ENCODE measurements at places on chromosomes 16 and 17. TPM values are rescaled to one million over a fixed set of nuclear protein-coding genes. Genes with fewer than 3 reads are reported as not detected.

GRCh38 chr17:50469208-50469605 lies 527 bp upstream of the CHAD start:
- H3K4me3 ChIP-seq: no peak overlapping the region
- H3K4me1 ChIP-seq: peaks cover 29% of the 10 kb centered on the region
- peaks cover 20% of the 10 kb centered on the region for H3K27me3 ChIP-seq
- DNase-seq: no peak
- H3K27ac ChIP-seq: no peak overlapping the region
- H3K36me3 ChIP-seq: no peaks in the 10 kb centered on the region

GRCh38 chr16:27805828-27806351 lies 255.9 kb downstream of the KATNIP start:
- no peaks in the 10 kb centered on the region for H3K36me3 ChIP-seq
- H3K4me1 ChIP-seq: peaks cover 7% of the 10 kb centered on the region
- H3K27me3 ChIP-seq: peaks cover 10% of the 10 kb centered on the region
- no peak overlapping the region for H3K4me3 ChIP-seq
- no peak for DNase-seq
- H3K27ac ChIP-seq: no peak overlapping the region

GRCh38 chr17:6052926-6053325 lies 17.3 kb upstream of the WSCD1 start:
- no peaks in the 10 kb centered on the region for H3K36me3 ChIP-seq
- H3K27ac ChIP-seq: no peak overlapping the region
- H3K27me3 ChIP-seq: peaks cover 7% of the 10 kb centered on the region

- peak overlapping the region; percentile 53 for H3K27ac ChIP-seq
- peak overlapping the region; percentile 58 for H3K4me3 ChIP-seq
- peak; percentile 75 for DNase-seq
These were observed 54.6 kb downstream of the USP10 start for GRCh38 chr16:84754353-84754856.

- peaks cover 23% of the 10 kb centered on the region for H3K36me3 ChIP-seq
- no peak overlapping the region for H3K4me3 ChIP-seq
- peaks cover 3% of the 10 kb centered on the region for H3K4me1 ChIP-seq
- no peak overlapping the region for H3K27ac ChIP-seq
- no peaks in the 10 kb centered on the region for H3K27me3 ChIP-seq
These were observed 105.5 kb downstream of the SPAG9 start for GRCh38 chr17:51015145-51015558.

DNA sequence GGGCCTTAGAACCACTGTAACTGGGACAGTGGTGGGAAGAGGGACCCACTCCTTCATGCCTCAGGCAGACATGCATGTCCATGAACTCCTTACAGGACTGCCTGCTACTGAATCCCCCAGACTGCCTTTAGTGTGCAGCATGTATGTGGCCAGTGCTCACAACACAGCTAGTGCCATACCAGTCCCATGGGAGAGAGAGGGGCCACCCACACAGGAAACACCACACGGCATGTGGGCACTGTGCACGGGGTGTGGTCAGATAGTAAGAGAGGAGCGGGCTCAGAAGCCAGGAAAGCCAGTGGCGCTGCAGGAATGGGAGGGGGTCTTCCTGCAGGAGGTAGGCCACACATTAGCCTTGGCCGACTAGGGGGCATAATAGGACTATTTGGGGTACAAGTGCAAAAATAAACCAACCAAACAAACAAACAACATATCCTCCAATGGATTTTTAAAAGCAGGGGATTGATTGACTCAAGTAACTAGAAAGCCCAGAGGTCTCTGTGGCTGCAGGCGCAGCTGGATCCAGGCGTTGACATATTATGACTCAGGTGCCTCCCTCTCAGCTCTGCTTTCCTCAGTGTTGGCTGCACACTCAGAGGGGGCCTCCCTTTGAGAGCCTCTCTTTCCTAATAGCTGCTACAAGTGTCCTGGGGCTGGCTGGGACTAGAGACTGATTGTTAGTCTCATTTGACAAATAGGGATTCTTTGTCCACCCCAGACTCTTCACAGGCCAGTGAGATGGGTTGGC lies 104.4 kb downstream of the AMFR start:
- DNase-seq: no peak
- H3K4me1 ChIP-seq: peaks cover 5% of the 10 kb centered on the region
- no peak overlapping the region for H3K4me3 ChIP-seq
- no peak overlapping the region for H3K27ac ChIP-seq
- no peaks in the 10 kb centered on the region for H3K36me3 ChIP-seq
- peaks cover 5% of the 10 kb centered on the region for H3K27me3 ChIP-seq

- peaks cover 73% of the 10 kb centered on the region for H3K4me1 ChIP-seq
- H3K27ac ChIP-seq: peak overlapping the region; percentile 90
- peaks cover 46% of the 10 kb centered on the region for H3K36me3 ChIP-seq
- no peak for DNase-seq
- H3K27me3 ChIP-seq: no peaks in the 10 kb centered on the region
These were observed 4.1 kb downstream of the SYNGR2 start for GRCh38 chr17:78172249-78173051.

DNA sequence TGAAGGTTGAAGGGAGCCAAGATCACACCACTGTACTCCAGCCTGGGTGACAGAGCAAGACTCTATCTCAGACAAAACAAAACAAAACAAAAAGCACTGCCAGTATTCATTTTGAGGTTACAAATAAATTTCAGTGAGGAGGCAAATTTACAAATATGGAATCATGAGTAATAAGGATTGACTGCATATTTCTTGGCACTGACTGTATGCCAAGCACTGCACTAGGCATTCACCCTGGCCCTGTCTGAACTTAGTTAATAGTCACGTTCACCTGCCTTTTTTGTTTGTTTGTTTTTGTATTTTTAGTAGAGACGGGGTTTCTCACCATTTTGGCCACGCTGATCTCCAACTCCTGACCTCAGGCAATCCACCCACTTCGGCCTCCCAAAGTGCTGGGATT lies 5.1 kb downstream of the LDAF1 start:
- no peak overlapping the region for H3K27ac ChIP-seq
- no peaks in the 10 kb centered on the region for H3K27me3 ChIP-seq
- H3K4me1 ChIP-seq: peaks cover 17% of the 10 kb centered on the region
- H3K36me3 ChIP-seq: peaks cover 25% of the 10 kb centered on the region

GRCh38 chr17:72600934-72601333 lies 480.1 kb downstream of the SOX9 start:
- peaks cover 32% of the 10 kb centered on the region for H3K27me3 ChIP-seq
- H3K4me1 ChIP-seq: peaks cover 14% of the 10 kb centered on the region
- peaks cover 4% of the 10 kb centered on the region for H3K36me3 ChIP-seq
- H3K27ac ChIP-seq: no peak overlapping the region
- DNase-seq: no peak
- H3K4me3 ChIP-seq: no peak overlapping the region

- no peak overlapping the region for H3K4me3 ChIP-seq
- H3K27me3 ChIP-seq: no peaks in the 10 kb centered on the region
- H3K36me3 ChIP-seq: peaks cover 3% of the 10 kb centered on the region
- H3K27ac ChIP-seq: no peak overlapping the region
These were observed 87.7 kb downstream of the CDYL2 start for GRCh38 chr16:80716564-80717139.

DNA sequence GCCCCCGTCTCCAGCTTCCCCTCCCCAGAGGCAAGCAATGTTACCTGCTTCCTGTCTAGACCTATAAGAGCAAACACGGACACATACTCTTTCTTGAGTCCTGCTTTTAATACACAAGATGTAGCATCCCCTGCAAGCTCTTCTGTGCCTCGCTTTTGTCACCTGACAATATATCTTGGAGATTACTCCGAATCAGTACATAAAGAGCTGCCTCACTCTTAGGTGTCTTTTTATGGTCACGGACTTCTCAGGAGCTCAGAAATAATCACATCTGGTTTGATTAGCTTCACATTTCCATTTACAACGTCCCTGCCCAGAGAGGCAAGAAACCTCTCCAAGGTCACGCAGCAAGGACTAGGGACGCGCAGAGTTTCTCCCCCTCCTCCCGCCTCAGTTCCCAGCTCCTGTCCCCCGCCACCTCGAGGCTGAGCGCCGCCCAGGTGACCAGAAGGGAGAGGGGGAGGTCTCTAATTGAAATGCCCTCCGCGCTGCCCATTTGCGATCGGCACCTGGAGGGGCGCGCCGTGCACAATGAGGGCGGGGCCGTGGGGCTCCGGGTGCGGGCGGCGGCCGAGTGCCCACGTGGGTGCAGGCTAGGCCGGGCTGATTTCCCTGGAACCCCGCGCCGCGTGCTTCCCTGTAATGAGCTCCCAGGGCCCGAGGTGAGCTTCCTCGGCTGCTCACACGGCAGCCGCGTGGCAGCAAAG lies 13.8 kb upstream of the SEZ6 start:
- no peaks in the 10 kb centered on the region for H3K4me1 ChIP-seq
- peaks cover 59% of the 10 kb centered on the region for H3K27me3 ChIP-seq
- no peak overlapping the region for H3K27ac ChIP-seq
- DNase-seq: no peak
- H3K4me3 ChIP-seq: no peak overlapping the region

- no peaks in the 10 kb centered on the region for H3K27me3 ChIP-seq
- no peak for DNase-seq
- H3K4me3 ChIP-seq: no peak overlapping the region
- H3K36me3 ChIP-seq: no peaks in the 10 kb centered on the region
- no peaks in the 10 kb centered on the region for H3K4me1 ChIP-seq
- no peak overlapping the region for H3K27ac ChIP-seq
These were observed 1050.7 kb upstream of the RBFOX1 start for GRCh38 chr16:6281994-6282393.

DNA sequence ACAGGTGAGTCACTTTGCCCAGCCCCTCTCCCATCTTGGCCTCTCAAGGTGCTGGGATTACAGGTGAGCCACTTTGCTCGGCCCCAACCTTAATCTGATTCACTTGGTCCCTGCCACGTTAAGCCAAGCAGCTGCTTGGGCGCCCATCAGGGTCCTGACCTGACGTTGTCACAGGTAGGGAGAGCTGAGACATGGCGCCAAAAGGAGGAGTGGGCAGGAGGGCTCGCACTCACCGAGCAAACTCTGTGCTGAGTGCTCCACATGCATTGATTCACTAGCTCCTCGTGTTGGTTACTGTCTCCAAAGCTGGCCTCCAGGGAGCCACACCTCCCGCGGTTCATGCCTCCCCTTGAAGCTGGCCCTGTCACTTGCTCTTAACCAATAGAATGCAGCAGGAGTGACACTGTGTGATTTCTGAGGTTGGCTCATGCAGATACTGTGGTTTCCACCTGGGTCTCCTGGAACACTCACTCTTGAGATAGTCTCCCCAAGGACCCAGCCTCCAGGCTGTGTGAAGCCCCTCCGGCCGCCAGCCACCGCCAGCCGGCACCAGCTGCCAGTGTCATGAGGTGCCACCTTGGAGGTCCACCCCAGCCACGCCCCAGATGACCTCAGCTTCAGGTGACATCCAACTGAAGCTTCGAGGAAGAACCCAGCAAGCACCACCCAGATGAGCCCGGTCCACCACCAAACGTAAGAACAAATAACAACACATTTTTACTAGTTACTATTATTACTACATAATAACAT lies 223.0 kb downstream of the GSG1L start:
- H3K27me3 ChIP-seq: peaks cover 11% of the 10 kb centered on the region
- H3K4me1 ChIP-seq: no peaks in the 10 kb centered on the region
- no peak overlapping the region for H3K4me3 ChIP-seq
- no peak for DNase-seq
- no peak overlapping the region for H3K27ac ChIP-seq
- no peaks in the 10 kb centered on the region for H3K36me3 ChIP-seq

GRCh38 chr17:623121-623520 lies 91.5 kb downstream of the VPS53 start:
- no peak for DNase-seq
- no peaks in the 10 kb centered on the region for H3K4me1 ChIP-seq
- H3K36me3 ChIP-seq: peaks cover 51% of the 10 kb centered on the region
- no peak overlapping the region for H3K4me3 ChIP-seq

GRCh38 chr17:66507103-66507923 lies 204.9 kb downstream of the PRKCA start:
- H3K27ac ChIP-seq: peak overlapping the region; percentile 93
- no peaks in the 10 kb centered on the region for H3K27me3 ChIP-seq
- no peak for DNase-seq
- H3K4me1 ChIP-seq: peaks cover 60% of the 10 kb centered on the region
- H3K36me3 ChIP-seq: peaks cover 26% of the 10 kb centered on the region

DNA sequence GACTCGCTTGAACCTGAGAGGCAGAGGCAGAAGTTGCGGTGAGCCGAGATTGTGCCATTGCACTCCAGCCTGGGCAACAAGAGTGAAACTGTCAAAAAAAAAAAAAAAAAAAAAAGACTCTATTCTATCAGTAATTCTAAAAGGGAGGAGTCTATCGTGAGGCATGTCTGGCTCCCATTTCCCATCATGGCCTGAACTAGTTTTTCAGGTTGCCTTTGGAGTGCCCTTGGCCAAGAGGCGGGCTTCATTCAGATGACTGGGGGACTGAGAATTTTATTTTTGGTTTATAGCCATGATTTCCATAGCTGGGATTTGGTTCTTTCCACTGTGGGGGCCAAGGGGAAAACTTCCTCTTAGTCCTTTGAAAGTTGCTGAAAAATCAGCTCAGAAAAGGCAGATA lies 3.5 kb upstream of the SNX29 start:
- peaks cover 2% of the 10 kb centered on the region for H3K36me3 ChIP-seq
- peaks cover 32% of the 10 kb centered on the region for H3K4me1 ChIP-seq
- H3K4me3 ChIP-seq: no peak overlapping the region
- no peak overlapping the region for H3K27ac ChIP-seq
- no peaks in the 10 kb centered on the region for H3K27me3 ChIP-seq

GRCh38 chr16:3865241-3865640 lies 15.3 kb downstream of the CREBBP start:
- H3K36me3 ChIP-seq: peaks cover 2% of the 10 kb centered on the region
- no peak overlapping the region for H3K27ac ChIP-seq
- no peak overlapping the region for H3K4me3 ChIP-seq
- DNase-seq: no peak

UBFD1 gene
- 39.7 TPM for total RNA-seq

C1QTNF8 gene
- not detected for total RNA-seq

MMP28 gene
- not detected for total RNA-seq

TBC1D3L gene
- total RNA-seq: 20.2 TPM

PRCD gene
- not detected for total RNA-seq

All from activated CD4-positive, alpha-beta memory T cell treated with anti-CD3 and anti-CD28 coated beads, Interleukin-2, amount 10 ng/mL, durations not matched to agents 7 days and 5 days (primary cell).